ENCODE measurements at places on chromosomes 16 and 17.

DNA sequence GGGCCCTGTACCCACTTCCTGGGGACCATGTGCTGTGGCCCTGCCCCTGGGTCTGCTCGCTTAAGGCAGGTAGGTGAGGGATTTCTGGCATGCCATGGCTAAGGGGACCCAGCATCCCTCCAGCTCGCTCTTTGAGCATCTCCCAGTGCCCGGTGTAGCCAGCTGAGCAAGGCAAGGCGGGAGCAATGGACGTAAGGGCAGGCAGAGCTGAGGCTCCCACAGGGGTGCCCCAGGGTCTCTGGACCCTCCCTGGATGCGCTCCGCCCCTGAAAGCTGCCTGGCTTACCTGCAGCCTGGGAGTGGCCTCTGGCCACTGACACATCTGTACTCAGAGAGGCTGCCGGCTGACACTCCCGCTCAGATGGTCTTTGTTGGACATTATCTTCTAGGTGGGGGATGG is 189.9 kb downstream of the IRF8 start:
- H3K4me3 ChIP-seq: no peak overlapping the region
- no peaks in the 10 kb centered on the region for H3K27me3 ChIP-seq
- H3K27ac ChIP-seq: no peak overlapping the region

DNA sequence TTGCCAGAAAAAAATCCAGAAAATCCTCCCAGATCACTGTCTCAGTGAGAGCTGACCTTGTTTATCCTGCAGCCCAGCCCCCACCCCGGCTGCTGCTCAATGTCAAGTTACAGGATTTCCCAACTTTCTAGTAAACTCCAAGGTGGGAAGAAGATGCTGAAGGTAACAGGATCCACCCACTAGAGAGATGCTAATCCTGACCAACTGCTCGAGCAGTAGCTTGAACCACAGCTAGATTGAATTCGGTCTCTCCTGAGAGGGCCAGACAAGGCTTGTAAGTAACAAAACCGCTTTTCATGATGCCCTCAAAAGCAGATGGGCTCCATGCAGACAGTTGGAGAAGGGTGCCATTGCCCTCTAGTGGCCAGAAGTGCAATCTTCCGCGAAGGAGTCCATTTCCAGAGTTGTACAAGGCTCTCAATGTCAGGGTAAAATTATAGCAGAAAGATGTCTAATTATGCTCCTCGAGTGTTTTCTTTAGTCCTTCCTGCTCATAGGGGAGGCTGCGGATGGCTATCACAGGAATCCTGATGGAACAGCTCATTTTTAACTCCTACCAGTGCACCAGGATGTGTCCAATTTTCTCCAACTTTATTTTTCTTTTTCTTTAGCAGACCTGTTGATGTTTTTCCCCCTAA is 3.9 kb downstream of the CDH11 start:
- no peaks in the 10 kb centered on the region for H3K36me3 ChIP-seq
- no peak overlapping the region for H3K4me3 ChIP-seq
- H3K4me1 ChIP-seq: no peaks in the 10 kb centered on the region
- H3K27me3 ChIP-seq: peaks cover 43% of the 10 kb centered on the region

- no peaks in the 10 kb centered on the region for H3K4me1 ChIP-seq
- no peak overlapping the region for H3K27ac ChIP-seq
- no peaks in the 10 kb centered on the region for H3K27me3 ChIP-seq
- DNase-seq: no peak
Observed at GRCh38 chr16:5438591-5438990, 341.0 kb upstream of the EEF2KMT start.

DNA sequence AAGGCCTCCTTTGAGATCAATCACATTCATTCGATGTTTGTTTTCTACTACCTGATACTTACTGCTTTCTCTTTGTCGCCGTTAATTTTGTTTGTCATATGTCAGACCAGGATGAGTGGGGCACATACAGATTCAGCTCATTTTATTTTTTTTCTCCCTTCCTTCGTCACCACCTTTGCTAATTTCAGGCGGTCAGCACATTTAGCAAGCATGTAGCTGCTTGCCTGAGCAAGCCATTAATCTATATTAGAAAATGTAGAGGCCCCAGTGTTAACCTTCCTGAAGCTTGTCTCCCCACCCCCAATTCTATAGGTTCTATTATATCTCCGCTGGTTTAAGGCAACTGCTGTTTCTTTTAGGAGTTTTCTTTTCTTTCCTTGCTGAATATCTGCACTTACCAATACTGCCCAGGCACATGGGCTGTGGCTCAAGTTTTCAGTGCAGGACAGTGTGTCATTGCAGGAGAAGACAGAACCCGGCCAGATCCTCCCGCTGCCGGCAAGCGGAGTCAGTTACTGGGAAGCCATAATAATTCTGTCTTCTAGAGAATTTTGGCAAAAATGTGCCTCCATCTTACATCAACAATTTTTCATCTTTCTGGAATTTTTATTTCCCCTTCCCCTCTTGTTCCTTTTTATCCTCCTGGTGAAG is 714.3 kb downstream of the WWOX start:
- H3K4me1 ChIP-seq: no peaks in the 10 kb centered on the region
- no peaks in the 10 kb centered on the region for H3K27me3 ChIP-seq
- H3K36me3 ChIP-seq: no peaks in the 10 kb centered on the region
- no peak overlapping the region for H3K4me3 ChIP-seq

- H3K27me3 ChIP-seq: peaks cover 10% of the 10 kb centered on the region
- H3K4me3 ChIP-seq: no peak overlapping the region
- H3K27ac ChIP-seq: peak overlapping the region; percentile 92
- peaks cover 11% of the 10 kb centered on the region for H3K4me1 ChIP-seq
- DNase-seq: no peak
Observed at GRCh38 chr16:85582229-85582991, 30.7 kb upstream of the GSE1 start.

GRCh38 chr17:44353672-44354331 is 8.7 kb downstream of the GRN start:
- peak; percentile 83 for DNase-seq
- H3K27ac ChIP-seq: no peak overlapping the region
- no peaks in the 10 kb centered on the region for H3K27me3 ChIP-seq
- H3K36me3 ChIP-seq: peaks cover 38% of the 10 kb centered on the region
- no peak overlapping the region for H3K4me3 ChIP-seq
- no peaks in the 10 kb centered on the region for H3K4me1 ChIP-seq

DNA sequence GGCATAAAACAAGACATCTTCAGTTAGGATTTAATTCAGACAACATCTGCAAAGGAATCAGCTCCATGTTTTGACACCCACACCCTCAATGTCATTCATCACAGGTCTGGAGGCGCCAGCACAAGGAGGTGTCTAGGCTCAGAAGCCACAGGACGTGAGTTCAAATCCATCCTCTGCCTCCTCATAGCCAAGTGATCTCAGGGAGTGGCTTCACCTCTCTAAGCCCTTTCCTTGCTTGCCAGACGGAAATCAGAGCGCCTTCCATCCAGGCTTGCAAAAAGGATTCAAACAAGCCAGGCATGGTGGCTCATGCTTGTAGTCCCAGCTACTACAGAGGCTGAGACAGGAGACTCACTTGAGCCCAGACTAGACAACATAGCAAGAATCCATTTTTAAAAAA is 84.6 kb downstream of the GSG1L start:
- H3K4me1 ChIP-seq: no peaks in the 10 kb centered on the region
- no peak for DNase-seq
- H3K4me3 ChIP-seq: no peak overlapping the region
- H3K27me3 ChIP-seq: peaks cover 7% of the 10 kb centered on the region

Data from endodermal cell (in vitro differentiated cells).